ENCODE measurements at places on chromosomes 2 and 18.

DNA sequence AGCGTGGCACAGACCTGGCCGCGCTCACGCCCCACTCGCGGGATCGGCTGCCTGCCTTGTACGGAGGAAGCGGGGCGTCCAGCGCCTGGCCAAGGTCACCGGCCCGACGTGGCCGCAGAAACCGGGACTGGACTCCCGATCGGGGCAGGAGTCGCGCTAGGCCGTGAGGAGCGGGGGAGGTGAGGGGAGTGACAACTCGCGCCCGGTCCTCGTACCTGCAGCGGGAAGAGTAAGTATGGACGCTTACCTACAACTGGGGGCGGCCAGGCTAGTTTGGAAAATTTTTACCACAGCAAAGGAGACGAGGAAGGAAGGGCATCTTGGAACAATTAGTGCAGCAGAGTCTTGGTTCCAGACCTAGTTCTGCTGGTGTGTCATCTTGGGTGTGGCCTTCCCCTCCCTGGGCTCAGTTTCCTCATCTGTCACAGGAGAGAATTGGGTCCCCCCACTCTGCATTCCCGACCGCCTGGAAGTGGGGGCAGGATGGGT, 693 bp downstream of the UBE2F start:
- DNase-seq: no peak

- DNase-seq: no peak
Observed at GRCh38 chr2:170229125-170229524, 51.2 kb downstream of the MYO3B start.

GRCh38 chr18:74524097-74524496, 10.2 kb upstream of the CNDP1 start:
- no peak for DNase-seq

DNA sequence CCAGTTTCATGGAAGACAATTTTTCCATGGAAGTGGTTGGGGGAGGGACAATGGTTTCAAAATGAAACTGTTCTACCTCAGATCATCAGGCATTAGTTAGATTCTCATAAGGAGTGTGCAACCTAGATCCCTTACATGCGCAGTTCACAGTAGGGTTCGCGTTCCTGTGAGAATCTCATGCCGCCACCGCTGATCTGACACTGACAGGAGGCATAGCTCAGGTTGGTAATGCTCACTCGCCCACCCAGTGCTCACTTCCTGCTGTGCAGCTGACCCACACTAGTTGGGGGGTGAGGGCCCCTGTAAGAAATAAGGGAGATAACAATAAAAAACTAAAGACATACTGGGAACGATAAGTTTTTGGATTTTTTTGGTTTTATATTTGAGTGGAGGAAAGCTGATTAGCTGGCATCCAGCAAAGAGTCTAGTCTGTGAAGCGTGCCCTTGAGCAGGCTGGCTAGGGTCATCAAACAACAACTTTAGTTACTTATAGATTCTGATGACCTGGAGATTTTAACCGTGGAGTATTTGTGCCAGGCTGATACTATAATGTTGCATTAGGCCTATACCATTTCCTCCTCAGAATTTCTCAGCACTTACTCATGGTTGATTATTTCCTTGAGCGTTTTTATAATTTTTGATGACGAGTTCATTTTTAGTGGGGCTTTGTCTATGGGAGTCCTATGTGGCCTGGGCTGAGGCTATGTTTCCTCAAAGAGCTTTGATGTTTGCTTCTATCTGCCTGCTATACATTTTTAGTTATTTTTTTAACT, 6.3 kb upstream of the MCFD2 start:
- no peak for DNase-seq

- peak; percentile 75 for DNase-seq
Observed at GRCh38 chr2:176088048-176088936, 4.2 kb upstream of the HOXD13 start.

GRCh38 chr2:173496746-173497145, 142.1 kb downstream of the CDCA7 start:
- DNase-seq: no peak

DNA sequence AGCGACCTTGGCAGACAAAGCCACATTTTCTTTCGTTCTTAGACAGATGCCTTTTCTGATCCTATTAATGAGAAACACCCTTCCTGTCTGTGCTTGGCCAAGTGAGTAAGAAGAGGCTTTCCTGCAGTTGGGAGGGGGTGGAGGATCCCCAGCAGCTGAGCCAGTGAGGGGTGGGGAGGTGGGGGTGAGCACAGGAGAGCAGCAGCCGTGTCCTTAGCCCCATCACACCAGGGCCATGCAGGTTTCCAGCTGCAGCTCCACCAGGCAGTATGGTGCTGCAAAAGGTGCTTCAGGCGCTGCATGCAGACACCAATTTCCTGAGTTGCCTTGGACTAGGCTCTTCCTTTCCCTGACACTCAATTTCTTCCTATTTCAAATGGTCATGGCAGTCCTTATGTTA, 123.3 kb upstream of the SIX2 start:
- no peak for DNase-seq

- DNase-seq: no peak
Observed at GRCh38 chr2:223221139-223221835, 169.3 kb downstream of the KCNE4 start.

DNA sequence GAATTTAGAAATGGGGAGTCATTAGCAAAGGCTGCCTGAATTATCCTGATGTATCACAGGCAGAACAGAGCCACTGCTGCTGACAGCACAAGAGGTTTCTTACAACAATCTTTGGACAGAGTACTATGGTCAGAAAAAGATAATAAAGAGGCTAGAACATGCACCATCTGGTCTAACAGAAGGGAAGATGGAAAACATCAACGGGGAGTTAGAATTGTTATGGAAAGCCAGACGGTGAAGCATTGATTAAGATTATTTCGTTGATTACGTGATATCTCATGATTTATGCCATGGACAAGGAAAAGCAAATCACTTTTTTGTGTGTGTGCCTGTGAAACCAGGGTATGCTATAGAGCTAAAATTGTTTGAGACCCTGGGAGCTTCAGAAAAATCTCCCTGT, 409.4 kb upstream of the ETAA1 start:
- no peak for DNase-seq

GRCh38 chr2:133641942-133642725, 73.9 kb upstream of the NCKAP5 start:
- no peak for DNase-seq

- DNase-seq: no peak
Observed at GRCh38 chr2:233094614-233095013, 34.5 kb downstream of the INPP5D start.

DNA sequence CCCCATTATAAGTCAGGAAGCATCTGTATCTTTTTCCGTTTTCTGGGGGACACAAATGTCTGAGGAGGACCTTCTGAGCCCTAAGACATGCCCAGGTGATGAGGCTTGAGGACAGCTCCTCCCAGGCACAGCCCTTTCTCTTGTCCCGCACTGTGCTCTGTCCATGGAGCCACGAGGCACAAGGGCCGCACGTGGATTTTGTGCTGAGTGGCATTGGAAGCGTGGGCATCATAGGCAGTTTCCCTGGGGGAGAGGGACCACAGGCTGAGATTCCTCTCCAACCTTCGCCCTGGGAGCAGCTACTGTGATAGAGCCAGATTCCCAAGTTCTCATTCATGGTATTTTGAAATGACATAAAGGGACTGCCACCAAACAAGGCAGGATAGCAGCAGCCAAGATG, 139.9 kb downstream of the SH3RF3 start:
- DNase-seq: no peak

GRCh38 chr2:236928380-236929037, 157.2 kb upstream of the COPS8 start:
- no peak for DNase-seq

DNA sequence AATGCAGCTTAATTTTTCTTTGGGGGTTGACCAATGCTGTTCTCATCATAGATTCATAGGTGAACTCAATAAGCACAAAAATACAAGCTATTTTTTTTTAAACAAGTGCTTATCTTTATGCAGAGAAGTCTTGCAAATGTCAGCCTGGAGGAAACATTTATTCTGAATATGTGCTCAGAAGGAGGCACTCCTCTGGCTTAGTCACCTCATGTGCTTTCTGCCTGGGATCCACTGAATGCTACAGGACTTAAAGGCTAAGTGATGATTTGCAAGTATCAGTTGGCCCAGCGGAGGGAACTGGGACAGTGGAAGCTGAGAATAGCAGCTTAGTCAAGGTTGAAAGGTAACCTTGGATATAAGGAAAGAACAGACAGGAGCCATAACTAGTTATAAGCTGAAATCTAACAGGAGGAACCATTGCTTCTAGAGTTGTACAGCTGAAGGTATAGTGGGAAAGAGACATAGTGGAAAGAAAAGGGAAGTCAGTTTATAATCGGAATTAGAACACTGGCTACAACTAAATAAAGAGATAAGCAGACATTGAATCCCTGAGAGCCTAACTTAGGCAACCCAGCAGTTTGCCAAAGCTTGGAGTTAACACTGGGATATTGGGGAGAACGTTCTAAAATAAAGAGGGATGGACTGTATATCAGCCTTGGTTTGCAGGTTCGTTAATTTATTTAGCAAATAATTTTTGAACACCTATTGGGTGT, 488.7 kb downstream of the SUCLG1 start:
- DNase-seq: no peak

DNA sequence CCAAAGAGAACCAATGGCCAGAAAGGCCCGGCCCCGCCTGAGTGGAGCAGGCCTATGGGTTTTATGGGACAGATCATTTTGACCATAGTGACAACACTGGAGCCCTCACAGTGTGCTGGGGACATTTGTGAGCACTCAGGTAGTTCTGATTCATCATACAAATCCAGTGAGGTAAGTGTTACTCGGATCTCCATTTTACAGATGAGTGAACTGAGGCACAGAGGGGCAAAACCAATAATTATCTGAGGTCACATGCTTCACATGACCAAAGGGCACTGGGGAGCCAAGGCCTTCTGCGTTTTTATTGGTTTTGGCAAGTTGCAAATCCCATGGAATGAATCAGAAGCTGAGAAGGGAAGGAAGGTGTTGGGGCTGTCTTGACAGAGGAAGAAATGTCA, 111.5 kb upstream of the MGAT5 start:
- no peak for DNase-seq

- DNase-seq: no peak
Observed at GRCh38 chr18:29250259-29250658, 1073.3 kb upstream of the CDH2 start.

- DNase-seq: no peak
Observed at GRCh38 chr2:210363261-210363660, 48.3 kb upstream of the MYL1 start.

DNA sequence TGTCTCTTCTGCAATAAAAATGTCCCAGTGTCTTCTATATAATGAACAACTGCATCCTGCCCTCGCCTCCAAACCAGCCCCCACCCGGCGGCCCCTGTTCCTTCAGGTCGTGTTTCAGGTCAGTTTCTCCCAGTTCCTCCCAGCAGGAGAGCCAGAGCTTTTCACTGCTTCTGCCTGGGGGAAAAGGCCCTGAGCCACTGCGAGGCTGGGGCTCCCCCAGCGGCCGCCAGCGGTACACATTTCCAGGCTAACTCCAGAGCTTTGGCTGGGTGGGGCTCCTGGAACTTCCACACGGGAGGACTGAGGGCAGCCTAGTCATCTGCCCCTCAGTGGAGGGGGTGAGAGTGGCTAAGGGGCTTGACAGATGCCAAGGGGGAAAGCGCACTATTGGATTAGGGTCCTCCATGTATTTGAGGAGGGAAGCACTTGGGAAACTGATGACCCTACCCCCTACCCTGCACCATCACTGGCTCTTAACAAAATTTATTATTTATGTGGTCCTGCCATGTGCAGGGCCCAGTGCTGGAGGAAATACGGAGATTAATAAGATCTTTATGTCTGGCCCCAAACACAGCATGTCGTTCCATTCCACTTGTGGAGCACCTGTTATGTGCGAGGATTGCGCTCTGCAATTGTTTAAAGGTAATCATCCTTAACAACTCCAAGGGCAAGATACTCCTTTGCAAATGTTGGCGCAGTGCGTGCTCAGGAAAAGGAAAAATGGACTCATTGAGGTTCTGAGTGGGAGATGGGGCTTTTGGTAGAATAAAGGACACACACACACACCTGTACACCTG, 17.3 kb upstream of the CYS1 start:
- DNase-seq: peak; percentile 89

GRCh38 chr2:136727973-136728699, 37.2 kb upstream of the THSD7B start:
- DNase-seq: no peak

DNA sequence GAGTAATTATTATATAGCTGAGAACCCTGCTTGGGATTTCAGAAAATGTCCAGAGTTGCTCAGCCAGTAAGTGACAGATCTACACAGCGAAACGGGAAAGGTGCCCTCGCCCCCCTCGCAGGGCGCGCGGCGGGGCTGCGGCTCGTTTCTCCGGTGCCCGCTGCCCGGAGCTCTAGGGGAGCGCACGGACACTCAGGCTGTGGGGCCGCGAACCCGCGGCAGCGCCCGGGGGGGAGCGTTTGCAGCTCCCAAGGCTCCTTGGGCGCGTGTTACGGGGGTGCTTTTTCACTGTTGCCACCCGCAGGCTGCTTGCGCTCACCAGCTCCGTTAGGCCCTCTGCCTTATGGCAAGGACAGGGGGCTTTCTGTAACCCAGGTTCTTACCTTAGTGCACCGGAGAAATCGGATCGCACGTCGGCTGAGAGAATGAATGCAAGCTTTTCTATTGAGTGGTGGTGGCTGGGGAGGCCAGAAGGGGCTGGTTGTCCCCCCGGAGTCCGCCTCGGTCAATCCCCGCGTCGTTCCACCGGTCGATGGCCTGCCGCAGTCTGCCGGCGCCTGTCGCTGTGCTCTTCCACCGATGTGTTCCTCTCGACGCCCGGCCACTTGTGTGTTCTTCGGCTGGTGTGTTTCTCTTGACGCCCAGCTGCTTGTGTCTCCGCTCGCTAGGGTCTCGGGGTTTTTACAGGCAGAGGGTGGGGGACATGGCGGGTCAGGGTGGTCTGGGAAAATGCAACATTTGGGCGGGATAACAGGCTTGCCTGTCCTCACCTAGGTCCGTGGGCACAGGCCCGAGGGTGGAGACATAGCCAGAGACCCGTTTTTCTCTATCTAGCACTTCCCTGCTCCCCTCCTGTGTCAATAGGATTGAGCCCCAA, 758.8 kb upstream of the DDX18 start:
- no peak for DNase-seq

DNA sequence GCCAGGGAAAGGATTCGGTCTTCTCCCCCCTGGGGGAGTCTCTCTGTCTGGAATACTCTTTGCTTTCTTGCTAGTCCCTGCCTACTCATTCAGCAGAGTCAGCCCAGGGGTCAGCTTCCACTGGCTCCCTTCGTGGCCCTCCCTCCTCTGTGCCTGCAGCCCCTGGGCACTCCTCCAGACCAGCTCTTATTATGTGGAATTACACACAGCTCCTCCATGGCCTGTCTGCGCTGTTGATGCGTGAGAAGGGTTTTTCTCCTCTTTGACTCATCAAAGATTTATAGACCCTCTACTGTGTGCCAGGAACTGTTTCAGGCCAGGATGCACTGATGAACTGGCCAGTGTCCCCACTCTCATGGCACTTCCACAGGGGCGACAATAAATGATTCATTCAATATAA, 44.4 kb downstream of the ST8SIA5 start:
- DNase-seq: no peak

GRCh38 chr2:68094111-68094510, 31.3 kb upstream of the C1D start:
- DNase-seq: no peak

- no peak for DNase-seq
Observed at GRCh38 chr2:78065366-78065765, 543.2 kb upstream of the LRRTM4 start.

GRCh38 chr2:159163930-159164329, 122.6 kb downstream of the WDSUB1 start:
- DNase-seq: no peak

- no peak for DNase-seq
Observed at GRCh38 chr2:190789074-190790004, 91.3 kb upstream of the GLS start.

GRCh38 chr2:26922405-26923188, 47.8 kb upstream of the MAPRE3 start:
- peak; percentile 87 for DNase-seq

GRCh38 chr2:31296641-31297287, 62.8 kb downstream of the EHD3 start:
- DNase-seq: no peak

All from D341Med (cell line).